ENCODE measurements at places on chromosomes 13 and 19.

GRCh38 chr19:7831452-7831851, 1.4 kb downstream of the EVI5L start:
- DNase-seq, result peak; percentile 51

DNA sequence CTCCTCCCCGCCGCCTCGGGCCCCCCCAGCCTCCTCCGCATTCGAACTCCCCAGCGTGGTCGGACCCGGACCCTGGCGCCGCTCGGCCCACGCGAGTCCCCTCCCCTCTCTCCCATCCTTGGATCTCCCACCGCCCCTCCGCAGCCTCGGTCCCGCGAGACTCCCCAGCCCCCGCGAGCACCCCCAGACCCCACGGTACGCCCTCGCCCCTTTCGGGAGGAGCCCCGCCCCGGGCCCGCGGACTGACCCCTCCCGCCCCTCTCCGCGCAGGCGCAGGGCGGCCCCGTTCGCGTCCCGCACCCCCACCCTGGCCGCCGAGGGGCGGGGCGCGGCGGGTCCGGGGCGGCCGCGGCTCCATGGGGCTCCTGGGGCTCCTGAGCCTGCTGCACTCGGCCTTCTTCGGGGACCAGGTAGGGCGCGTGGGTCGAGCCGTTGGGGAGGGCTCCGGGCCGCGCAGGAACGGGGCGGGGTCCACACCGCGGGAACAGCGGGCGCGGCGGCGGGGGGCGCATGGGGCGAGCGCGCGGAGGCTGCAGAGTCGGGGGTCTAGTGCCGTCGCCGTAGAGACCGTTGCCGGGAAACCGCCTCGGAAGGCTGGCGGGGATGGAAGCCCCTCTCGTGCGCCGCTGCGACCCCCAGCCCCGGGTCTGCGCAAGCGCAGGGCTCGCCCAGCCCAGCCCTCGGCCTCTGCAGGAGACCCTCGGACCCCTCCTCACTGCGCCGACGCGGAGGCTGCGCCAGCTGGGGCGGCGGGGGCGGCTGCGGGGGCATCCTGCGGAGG, 3.8 kb upstream of the APC2 start:
- peak; percentile 52 for DNase-seq

DNA sequence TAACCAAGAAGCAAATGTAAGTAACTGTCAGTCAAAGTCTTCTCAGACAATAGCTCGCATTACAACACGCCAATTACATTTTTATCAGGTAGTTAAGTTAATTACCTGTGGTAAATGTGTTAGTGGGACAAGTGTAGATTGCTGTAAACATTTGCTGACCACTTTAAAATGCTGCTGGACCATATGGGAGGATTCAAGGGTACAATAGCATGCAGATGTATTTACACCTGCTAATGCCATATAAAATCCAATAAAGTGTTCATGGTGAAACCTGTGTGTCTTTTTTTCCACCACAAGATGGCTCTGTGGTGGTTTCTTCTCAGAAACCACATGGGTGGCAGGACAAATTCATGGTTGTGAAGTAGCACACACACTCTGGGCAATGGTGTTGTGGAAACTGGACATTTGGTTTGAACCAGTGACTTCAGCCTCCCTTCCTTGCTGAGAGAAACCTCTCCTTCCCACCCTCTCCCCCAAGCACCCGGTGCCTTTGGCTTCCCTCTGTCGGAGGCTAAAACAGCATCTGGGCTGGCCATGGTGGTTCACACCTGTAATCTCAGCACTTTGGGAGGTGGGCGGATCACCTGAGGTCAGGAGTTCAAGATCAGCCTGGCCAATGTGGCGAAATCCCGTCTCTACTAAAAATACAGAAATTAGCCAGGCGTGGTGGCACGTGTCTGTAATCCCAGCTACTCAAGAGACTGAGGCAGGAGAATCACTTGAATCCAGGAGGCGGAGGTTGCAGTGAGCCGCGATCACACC, 18.1 kb upstream of the GTF3A start:
- peak; percentile 17 for DNase-seq

DNA sequence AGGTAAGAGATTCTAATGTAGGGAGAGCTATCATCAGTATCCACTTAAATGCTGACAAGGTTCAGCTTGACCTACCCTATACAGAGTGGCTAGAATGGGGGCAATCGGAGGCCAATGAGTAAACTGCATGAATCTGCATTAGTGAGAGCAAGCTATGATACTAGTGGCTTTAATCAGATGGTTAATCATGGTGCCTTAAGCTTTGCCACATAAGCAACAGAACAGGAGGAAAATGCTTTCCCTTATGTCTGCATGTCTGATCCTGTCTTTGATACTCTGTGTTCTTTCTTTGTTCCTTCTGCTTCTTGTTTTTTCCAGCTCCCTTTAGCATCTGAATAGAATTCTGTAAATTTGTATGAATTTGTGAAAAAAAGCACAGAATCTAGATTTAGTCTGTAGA, 91.1 kb downstream of the WDFY2 start:
- no peak for DNase-seq

DNA sequence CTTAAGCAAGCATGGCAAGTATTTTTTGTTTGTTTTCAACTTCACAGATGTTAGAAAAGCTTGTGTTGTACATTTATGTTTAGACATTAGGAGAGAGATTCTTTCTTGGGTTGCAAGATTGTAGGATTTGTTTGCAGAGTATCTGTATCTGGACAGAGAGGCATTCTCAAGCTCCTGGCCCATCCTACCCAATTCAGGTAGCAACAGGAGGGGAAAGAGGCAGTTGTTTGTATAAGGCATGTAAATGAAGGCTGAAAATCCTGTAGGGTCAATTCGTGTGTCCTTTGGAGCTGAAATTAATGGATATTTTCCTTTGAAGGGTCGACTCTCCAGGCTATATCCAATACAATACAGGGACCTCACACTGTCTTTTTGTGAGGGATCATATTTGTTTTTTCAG, 147.3 kb downstream of the KCNRG start:
- DNase-seq, result no peak

DNA sequence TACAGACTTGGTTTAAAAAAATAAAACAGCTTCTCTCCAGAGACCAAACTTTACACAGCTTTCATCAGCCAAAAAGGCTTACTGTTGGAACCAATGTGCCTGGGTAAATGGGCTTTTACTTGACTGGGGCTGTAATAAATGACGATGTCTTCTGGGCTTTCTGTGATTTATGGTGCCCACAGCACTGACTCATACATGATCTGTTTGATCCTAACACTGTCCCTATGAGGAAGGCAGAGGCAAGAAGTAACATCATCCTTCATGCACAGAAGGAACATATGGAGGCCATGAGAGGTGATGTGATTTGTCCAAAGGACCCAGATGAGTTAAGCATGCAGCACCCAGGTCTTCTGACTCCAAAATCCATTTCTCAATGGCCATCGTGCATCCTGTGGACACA, 77.4 kb downstream of the DOCK9 start:
- no peak for DNase-seq

- DNase-seq, result no peak
These were observed 61.1 kb upstream of the TPM4 start for GRCh38 chr19:16014923-16015804.
